Pulmonary artery endothelial cell (primary cell): ENCODE measurements at places on chromosomes 5 and 9. TPM values are rescaled to one million over a fixed set of nuclear protein-coding genes. Genes with fewer than 3 reads are reported as not detected.

The INSL6 gene
- total RNA-seq, result not detected in 2 replicates

The PCDH1 gene
- total RNA-seq, result 135 and 143 TPM in 2 replicates

The HEMGN gene
- total RNA-seq, result not detected in 2 replicates

The OR1J1 gene
- total RNA-seq, result not detected in 2 replicates

The AJM1 gene
- total RNA-seq, result 0.66 and 0.78 TPM in 2 replicates

The PTPRD gene
- total RNA-seq, result 0.60 and 1.5 TPM in 2 replicates

The PIP5KL1 gene
- total RNA-seq, result 0.21 and 0.79 TPM in 2 replicates

The NUTM2G gene
- total RNA-seq, result not detected in 2 replicates

The MAMDC2 gene
- 26.4 and 37.7 TPM in 2 replicates for total RNA-seq

The PCDHGA5 gene
- 0.35 and 0.40 TPM in 2 replicates for total RNA-seq

The IZUMO3 gene
- total RNA-seq, result not detected in 2 replicates

The CACNA1B gene
- total RNA-seq, result 0.07 TPM in 2 replicates

The NNT gene
- 61.9 and 79.3 TPM in 2 replicates for total RNA-seq

The BAAT gene
- under 0.01 TPM in 1 of 2 replicates, not detected in the other for total RNA-seq

The AFAP1L1 gene
- 108 and 150 TPM in 2 replicates for total RNA-seq
